ENCODE measurements at places on chromosomes 2 and 18.
A peak's percentile ranks its signal among the peaks of the same experiment; 100 is the strongest.

GRCh38 chr2:174078275-174078674 is 113.1 kb upstream of the SP3 start:
- DNase-seq: no peak

- no peak for DNase-seq
Observed at GRCh38 chr2:205543937-205544702, 138.2 kb upstream of the NRP2 start.

GRCh38 chr2:167471332-167471731 is 583.1 kb downstream of the XIRP2 start:
- DNase-seq: no peak

DNA sequence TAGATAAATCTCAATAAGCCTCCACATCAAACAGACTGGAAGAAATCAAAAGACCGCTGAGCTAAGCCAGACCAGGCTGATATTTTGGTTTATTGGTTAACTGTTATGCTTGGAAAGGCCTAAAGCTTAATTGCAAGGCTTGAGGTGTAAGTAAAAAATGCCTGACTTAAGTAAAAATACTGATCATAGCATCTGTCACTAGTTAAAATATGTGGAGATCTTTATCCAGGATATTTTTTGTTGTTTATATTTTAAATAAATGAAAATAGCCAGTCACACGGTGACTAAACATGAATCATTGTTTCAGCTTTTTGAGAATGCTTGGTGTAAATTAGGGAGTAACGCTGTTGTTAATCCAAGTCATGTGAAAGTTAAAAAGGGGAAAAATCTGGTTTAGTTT is 127.9 kb downstream of the THADA start:
- no peak for DNase-seq

DNA sequence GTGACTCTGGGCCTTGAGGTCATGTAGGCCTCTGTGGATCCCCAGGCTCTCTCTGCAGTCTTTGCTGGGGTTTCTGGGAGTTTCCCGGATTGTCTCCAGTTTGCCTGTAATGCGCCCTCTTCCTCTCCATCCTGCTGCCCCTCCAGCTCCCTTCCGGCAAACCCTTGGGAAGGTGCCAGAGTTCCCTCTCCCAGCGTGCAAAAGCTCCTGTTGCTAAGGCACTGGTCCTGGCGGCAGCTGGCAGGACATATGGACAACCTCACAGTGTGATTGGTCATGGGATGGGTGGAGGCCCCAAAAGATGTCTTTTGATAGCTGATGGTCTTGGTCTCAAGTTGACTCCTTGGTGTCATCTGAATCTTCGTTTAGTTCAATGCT is 320.1 kb downstream of the CYP26B1 start:
- no peak for DNase-seq

- DNase-seq: no peak
Observed at GRCh38 chr2:55420439-55420725, 726 bp upstream of the CCDC88A start.

- DNase-seq: no peak
Observed at GRCh38 chr2:144605231-144605840, 85.4 kb upstream of the ZEB2 start.

GRCh38 chr2:225030203-225030602 is 12.1 kb downstream of the DOCK10 start:
- DNase-seq: peak; percentile 22
